GM18507 (cell line): ENCODE measurements at places on chromosomes 11 and 22.

GRCh38 chr11:128196235-128196634, 391.1 kb downstream of the ETS1 start:
- no peak for DNase-seq

GRCh38 chr11:33500861-33501479, 199.7 kb downstream of the C11orf91 start:
- DNase-seq, result no peak

DNA sequence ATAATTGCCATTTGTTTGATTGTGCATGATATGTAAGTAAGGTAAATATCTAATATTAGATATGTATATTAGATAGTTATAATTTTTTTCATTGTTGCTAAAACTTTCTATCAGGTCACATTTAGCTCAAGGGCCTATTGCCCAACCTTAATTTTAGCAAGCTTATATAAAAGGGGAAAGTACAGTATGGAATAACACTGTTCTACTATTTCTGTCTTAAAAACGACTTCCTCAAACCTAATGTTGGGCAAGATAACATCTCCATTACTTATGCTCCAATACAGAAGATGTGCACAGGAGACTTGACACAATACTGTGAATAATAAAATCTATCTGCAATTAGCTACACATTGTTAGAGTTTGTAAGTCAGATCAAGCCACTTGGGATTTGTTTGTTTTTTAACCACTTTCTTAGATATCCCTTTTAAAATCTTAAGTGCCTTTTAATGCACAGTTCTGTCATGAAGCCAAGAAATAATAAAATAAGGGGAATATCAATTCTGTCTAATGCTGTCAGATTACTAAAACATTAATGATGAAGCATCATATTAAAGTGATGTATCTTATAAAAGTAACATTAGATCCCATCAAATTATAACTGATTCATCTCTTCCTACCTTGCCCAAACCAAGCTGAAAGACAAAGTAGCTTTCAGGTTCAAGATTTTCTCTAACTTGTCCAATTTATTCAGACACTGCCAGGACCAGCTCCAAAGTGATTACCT, 98.1 kb downstream of the SIK3 start:
- no peak for DNase-seq

DNA sequence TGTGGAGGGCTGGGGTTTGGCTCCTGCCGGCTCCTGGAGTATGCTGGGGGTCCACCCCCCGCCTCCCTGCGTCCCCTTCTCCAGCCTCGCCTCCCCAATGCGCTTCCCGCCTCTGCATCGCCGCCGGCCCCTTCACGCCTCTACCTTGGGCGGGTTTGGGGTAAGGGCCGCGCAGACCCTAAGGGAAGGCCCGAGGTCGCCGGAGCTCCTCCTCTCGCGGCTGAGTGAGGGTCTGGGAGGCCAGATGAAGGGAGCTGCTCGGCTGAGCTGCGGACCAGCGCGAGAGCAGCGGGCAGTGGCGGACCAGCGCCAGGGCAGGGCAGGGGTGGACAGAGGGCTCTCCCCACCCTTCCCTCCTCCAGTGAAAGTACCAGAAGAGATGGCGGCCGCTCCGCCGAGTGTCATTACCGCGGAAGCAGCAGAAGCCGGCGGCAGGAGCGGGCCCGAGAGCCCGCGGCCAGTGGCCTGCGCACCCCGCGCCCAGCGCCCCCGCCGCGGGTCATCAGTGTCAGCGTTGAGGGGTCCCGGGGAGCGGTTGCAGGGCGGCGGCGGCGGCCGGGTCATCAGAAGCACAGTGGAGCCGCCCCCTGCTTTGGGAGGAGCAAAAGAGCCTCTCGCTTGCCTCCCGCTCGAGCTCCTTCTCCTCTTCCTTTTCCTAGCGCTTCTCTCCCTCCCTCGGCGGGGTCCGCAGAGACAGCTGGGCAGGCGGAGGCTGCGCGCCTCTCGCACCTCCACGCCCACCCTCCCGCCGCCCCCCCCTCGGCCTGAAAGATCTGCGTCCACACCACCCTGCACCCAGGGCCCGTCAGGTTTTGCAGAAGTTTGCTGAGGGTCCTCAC, 255.6 kb upstream of the CADM1 start:
- DNase-seq, result no peak

DNA sequence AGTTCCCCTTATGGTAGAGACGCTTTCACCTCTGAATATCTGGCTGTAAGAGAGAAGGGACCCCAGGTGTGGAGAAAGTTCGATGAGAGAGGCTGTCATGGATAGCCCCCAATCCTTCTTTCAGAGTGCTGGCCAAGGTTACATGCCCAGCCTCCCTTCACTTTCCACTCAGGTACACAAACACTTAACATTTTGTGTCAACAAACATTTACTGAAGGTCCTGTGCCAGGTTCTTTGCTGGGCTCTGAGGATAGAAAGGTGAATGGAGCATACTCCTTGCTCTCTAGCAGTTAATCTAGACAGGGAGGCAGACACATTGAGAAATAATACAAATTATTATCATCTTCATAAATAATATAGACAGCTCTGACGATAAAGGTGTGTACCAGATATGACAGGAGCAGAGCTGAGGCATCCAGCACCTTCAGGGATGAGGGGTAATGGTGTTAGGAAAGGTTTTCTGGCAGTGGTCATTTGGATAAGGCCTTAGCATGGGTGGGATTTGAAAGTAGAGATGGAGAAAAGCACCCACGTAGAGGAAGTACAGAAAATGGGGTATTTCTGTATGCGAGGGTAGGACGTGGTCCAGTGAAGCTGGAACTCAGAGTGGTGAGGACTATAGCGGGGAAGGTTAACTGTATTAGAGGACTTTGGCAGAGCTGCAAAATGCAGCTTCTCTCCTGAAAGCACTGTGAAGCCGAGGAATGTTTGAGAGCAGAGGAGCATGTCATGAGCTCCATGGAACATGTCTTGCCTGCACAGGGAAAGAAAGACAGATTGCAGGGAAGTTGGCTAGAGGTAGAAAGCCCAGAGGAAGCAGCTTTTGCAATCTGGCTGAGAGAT, 19.6 kb downstream of the PPFIBP2 start:
- no peak for DNase-seq

- DNase-seq, result no peak
Observed at GRCh38 chr22:25602916-25603315, 38.4 kb downstream of the GRK3 start.

DNA sequence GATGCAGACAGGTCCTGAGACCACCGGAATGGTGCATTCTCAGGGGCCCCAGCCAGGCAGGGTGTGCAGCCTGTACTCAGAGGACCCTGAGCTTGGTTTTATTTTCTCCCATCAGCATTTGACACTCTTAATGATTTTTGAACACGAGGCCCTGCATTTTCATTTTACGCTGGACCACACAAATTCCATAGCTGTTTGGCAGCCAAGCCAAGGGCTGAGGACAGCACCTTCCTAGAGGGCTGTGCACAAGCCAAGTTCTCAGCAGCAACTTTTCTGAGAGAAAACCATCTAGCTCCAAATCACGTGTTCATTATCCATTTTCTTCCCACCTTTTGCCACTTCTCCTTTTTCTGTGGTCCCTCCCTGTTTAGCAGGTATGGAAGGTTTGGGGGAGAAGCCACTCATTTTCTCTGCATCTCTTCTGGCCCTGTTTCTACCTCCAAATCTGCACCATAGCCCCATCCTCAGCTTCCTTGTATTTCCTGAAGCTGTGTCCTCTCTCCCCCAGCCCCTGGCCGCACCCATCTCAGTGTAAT, 60.4 kb downstream of the TRAF6 start:
- no peak for DNase-seq

DNA sequence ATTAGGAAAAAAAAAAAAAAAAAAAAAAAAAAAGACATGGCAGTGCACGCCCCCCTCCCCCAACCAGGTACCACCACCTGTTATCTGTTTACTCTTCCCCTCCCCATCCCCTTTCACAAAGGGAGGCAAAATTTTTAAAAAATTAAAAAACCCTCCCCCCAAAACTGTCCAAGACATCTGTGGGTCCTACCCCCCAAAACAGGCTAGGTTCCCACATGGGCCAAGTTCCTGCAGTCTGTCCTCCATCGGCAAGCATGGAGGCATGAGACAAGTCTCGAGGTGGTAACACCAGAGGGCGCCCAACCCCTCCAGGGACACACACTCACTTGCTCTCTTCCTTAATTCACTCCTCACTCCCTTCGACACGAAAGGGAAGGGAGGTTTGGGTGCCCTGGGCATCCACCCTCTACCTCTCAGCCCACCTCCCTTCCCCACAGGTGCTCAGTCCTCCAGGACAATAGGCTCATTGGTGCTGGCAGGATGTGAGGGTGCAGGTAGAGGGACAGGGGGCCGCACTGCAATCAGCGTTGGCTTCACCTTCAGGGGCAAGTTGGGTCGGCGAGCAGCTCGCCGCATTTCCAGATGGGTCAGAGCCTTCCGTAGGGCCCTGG, 2.2 kb upstream of the TUT1 start:
- DNase-seq, result no peak

- DNase-seq, result peak; percentile 80
Observed at GRCh38 chr11:66336234-66337102, at the start of gene RIN1. RIN1 (minus strand) TSS chr11:66336434; CDS start chr11:66336402, 32 bp downstream.

DNA sequence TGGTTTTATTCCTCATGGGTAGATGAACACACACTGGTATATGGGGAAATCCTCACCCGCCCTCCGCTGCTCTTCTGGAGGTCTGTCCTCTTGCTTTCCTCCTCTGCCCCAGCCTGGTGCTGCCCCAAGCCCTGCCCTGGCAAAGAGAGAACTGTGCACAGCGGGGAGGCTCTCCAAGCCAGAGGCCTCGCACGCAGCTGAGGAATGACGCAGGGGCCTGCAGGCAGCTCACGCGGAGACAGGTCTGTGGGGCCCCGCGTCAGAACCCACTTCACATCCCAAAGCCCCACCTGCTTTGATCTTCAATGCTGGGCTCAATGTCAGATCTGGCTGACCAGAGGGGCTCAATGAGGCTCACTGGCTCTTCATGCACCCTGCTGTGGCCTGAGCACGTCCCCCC, 10.0 kb downstream of the GATD1 start:
- DNase-seq, result no peak

DNA sequence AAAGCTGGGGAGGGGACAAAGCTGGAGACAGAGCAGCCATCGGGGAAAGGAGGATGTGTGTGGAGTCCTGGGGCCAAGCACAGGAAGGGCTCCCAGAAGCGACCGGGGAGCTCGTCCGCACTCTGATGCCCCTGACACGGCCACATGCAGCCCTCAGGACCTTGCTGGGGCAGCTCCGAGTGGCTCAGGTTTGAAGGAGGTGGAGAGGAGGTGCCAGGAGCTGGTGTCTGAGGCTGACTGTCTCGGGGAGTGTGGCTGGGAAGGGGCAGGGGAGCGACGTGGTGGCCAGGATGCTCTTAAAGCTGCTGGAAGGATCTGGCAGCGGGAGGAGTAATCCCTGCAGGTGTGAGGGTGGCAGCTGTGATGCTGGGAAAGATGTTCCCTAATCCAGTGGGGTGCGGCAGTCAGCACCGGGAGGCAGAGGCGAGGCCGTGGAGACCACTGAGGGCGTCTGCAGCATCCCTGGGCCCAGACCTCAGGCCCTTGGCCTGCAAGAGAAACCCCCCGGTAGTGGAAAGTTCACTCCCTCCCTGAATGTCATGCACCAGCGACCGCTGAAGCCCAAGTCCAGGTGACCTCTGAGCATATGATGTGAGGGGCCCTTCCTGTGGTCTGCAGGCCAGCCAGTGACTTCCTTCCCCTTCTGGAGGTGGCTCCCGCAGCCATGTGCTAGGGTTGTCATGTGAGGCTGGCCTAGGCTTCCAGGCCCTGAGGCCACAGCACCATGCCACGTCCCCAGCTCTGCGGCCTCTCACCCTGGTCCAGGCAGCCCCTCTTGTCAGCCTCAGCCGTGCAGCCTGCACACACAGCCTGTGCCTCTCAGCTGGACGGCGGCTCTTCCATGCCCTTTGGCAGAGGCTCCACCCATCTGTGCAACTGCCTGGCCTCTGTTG, 17.2 kb upstream of the CTSD start:
- no peak for DNase-seq

- DNase-seq, result no peak
Observed at GRCh38 chr11:75338516-75339208, 12.8 kb downstream of the ARRB1 start.

- DNase-seq, result no peak
Observed at GRCh38 chr11:79362821-79363220, 78.0 kb downstream of the TENM4 start.

DNA sequence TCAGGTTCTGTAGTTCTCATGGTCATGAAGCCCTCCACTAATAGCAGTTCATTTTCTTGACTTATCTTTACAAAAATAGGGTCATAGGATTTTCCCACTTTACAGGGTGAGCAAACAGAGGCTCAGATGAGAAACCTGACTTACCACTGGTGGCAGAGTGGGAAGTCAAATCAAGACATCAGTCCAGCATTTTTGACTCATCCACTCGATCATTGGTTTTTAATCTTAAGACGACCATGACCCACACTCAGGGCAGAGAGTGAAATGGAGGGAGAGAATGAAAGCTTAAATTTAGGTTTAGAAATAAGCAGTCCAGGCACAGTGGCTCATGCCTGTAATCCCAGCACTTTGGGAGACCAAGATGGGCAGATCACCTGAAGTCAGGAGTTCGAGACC, 42.1 kb downstream of the RTL6 start:
- DNase-seq, result no peak

DNA sequence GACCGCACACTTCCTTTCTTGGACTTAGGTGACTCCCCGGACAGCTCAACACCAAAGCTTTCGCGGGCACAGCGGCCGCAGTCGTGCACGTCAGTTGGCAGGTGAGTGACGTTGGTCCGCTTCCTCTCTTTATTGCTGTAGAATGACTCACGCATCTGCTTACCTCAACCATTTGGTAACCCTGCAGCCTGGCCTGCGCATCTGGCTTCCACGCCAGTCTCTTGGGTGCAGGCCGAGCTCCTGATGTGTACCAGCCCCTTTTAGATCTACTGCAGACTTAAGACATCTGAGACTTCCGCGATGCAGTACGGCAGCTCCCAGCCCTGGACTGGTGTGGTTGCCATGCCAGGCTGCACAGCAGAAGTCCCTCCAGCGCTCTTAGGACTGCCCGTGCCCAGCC, 12.4 kb upstream of the TRMU start:
- DNase-seq, result no peak

GRCh38 chr22:44578110-44578457, 80.1 kb upstream of the RTL6 start:
- no peak for DNase-seq

GRCh38 chr11:31706357-31706756, 104.8 kb downstream of the PAX6 start:
- no peak for DNase-seq

- no peak for DNase-seq
Observed at GRCh38 chr22:27212102-27212501, 554.7 kb downstream of the MIAT start.

GRCh38 chr11:28323621-28324020, 215.4 kb downstream of the METTL15 start:
- no peak for DNase-seq

DNA sequence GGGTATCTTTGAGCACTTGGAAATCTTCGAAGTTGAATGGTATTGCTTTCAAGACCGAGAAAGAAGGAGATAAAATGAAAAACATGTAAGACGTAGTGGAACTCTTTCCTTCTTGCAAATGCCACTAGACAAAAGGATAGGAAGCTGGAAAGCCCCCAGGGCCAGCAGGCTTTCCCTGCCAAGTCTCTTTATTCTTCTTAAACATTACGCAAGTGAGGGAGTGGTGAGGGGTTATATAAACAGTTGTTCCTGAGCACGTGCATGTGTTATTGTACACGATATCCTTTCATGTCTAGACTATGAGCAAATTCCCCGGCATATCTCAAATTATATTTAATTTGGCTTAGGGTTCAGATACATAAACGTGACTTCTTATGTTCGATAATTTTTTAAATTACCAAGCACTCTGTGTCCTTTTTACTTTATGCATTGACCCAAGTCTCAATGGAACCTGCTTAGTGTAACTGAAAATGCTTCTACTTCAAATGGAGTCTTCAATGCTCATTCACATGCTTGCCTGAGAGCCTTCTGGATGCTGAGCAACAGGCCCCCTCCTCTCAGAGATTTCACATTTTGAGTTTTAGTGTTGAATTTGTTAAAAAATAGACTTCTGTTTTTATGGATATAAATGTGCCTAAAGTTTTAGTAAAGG, 59.0 kb downstream of the PPP2R1B start:
- DNase-seq, result no peak
